Tongue (tissue), 3 donors: ENCODE measurements at places on chromosomes 2 and 18.
A peak's percentile ranks its signal among the peaks of the same experiment; 100 is the strongest.

DNA sequence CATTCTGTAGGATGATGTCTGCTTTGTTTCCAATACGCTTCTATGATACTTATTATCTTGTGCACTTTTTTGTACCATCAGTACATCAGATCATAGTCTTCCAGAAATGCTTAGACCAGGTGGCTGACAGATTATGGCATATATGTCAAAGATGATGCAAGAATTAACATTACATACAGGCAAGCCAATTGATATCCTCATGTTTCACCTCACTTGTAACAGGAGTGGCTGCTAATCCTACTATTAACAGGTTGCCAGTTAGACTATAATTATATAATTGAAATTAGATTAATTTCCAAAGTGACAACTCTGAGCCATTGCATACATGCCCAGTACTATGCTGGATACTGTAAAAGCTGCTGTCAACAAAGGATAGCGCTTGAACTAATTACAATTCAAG lies 77.2 kb downstream of the TLK1 start:
- DNase-seq = no peak

- DNase-seq = no peak
Measured at GRCh38 chr2:182318466-182319220, 108.2 kb downstream of the PDE1A start.

DNA sequence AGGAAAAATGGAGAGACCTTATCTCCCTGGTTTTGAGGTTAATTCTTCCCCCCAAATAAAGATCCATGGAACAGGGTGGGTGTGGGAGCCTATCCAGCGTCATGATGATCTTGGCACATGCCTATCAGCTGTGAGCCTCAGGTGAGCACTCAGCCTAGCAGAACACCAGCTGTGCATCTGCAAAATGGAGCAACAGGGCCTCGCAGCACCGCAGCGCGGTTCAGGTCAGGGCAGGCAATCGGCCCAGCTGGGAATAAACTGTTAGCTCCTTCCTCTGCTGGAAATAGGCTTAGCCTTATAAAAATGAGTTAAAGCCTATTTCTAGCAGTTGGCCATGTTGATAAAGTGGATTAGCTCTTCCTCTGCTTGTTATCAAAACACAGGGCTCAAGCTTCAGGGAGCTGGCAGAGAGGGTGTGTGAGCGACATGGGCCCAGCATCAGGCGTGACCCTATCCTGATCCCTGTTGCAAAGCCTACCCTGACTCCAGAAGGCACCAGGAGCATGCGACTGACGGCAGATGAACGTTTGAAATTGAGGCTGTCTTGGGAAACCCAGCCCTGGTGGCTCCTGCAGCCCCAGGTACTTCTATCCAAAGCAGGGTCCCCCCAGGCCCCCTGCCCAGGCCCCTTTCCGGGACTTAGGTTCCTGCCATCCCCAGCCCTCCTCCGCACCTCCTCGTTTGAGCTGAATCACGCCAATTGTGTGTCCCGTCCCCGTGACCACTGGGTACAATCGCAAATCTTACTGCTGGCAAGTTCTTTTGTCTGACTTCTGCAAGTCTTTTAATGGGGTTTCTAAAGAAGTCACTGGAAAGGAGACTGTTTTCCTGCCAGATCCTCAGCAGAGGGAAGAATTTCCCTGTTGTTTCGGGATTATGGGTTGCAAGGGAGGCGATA lies 35.4 kb downstream of the ARHGEF4 start:
- DNase-seq = no peak

DNA sequence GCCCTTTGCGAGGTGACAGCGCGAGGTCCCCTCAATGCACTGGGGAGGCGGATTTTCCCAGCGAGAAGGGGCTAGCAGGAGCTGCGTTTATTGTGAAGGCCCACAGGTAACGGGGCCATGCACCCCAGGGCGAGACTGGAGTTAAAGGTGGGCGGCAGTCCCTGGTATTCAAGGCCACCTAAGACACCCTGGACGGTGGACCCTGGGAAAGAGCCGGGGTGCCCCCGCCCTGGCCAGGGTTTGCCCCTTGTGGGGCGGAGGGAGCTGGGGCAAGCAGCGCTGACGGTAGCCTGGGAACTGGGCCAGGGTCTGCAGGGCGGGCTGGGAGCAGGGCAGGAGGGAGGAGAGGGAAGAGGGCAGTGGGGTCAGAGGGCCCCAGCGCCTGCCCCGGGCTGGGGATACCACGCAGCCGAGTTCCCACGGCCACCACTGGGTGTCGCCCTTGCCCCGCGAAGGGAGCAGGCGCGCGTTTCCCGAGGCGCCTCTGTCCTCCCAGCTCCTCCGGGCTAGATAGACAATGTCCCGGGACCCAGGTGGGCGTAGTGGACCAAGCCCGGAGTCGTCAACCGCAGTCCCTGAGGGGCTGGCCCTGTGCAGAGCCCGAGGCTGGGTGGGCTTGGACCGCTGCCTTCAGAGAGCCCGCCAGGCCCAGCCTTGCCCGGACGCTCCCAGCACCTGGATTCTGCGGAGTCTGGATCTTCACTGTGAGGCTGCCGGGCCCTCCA lies 80.2 kb downstream of the SMAD4 start:
- peak; percentile 73 for DNase-seq

GRCh38 chr2:167471734-167472133 lies 583.5 kb downstream of the XIRP2 start:
- DNase-seq = no peak

DNA sequence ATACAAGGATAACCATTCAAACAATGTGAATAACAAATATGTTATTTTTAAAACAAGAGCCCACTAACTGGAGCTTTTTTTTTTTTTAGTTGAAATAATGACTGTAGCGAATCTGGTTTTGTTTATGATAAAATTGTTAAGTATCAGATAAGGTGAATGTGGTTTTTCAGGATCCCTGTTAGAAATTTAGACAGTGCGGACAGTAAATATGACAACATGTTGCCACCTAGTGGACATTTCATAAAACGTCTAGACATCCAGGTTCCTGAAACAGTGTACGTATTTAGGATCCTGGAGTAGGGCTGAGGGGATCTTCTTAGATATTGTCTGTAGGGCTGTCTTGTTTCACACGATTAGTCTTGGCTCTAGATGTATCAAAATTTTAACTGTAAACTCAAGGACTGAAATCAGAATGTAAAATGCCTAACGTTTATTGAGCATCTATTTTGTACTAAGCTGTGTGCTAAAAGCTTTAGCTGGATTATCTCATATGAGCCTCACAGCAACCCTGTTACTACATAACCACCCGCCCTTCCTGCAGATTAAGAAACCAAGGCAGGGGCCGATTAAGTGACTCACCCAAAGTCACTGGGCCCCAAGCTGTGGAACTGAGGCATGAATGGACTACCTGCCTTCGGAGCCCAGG lies 23.9 kb upstream of the CCDC68 start:
- peak; percentile 77 for DNase-seq
